ENCODE measurements at places on chromosomes 4 and X. TPM values are rescaled to one million over a fixed set of nuclear protein-coding genes. Genes with fewer than 3 reads are reported as not detected.

- H3K4me3 ChIP-seq = no peak overlapping the region
- H3K4me1 ChIP-seq = no peaks in the 10 kb centered on the region
- H3K36me3 ChIP-seq = no peaks in the 10 kb centered on the region
Observed at GRCh38 chrX:97854086-97854485, 970.4 kb downstream of the RPA4 start.

DNA sequence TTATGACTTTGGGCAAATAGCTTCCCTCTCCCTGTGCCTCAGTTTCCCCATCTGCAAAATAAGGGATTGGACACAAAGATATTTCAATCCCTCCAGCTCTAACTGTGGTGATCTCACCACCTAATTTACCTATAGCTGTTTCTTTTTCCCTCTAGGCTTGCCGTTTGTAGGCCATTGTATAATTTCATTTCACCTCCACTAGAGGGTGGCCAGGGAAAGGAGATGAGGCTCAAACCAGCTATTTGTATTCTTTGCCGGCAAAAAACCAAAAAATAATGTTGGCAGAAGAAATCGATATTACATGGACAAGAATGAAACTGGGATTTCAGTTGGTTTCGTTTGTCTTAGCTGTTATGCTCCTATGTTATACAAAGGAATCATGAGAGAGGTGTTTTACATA lies 36.1 kb upstream of the DOCK11 start:
- H3K4me3 ChIP-seq = no peak overlapping the region
- no peaks in the 10 kb centered on the region for H3K4me1 ChIP-seq
- DNase-seq = no peak
- H3K27me3 ChIP-seq = no peaks in the 10 kb centered on the region
- no peak overlapping the region for H3K27ac ChIP-seq

DNA sequence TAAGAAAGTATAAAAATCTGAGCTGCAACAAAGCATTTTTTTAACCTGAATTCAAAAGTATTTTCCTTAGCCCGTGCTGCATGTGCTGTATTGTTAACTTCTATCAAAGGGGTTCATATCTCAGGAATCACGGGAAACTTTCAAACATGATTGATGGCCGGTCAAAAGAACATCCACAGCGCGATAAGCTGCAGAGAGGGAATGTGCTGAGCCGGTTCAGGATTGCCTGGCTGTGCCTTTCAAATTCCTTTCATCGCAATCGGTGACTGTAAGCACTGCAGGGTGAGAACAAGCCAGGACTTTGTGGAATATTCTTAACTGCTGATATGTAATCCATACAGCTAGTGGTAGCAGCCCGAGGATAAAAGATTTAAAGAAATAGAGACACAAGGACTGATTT lies 210.9 kb upstream of the NOCT start:
- no peak for DNase-seq
- peaks cover 8% of the 10 kb centered on the region for H3K4me1 ChIP-seq
- H3K36me3 ChIP-seq = no peaks in the 10 kb centered on the region

DNA sequence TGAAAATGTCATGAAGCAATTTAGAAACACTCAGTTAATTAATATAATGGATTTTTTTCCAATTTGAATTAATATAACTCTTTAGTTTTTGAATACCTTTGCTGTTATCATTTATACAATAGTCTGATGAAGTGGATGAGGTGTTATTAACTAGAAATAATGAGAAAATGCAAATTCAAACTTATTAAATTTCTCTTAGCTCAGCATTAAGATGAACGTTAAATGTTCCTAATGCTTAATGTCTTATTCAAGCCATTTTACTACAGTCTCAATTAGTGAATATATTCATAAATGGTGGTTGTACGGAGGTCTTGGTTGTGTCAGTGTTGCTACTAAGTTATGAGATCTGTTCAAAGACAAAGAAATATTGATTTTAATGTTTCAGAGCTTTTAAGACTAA lies 186.3 kb downstream of the DTHD1 start:
- H3K4me3 ChIP-seq = no peak overlapping the region
- no peaks in the 10 kb centered on the region for H3K36me3 ChIP-seq
- DNase-seq = no peak
- no peaks in the 10 kb centered on the region for H3K4me1 ChIP-seq
- H3K27me3 ChIP-seq = no peaks in the 10 kb centered on the region
- H3K27ac ChIP-seq = no peak overlapping the region

- H3K4me3 ChIP-seq = no peak within 1 kb of the TSS
- H3K36me3 ChIP-seq = no peaks in the 10 kb centered on the region
- DNase-seq = no peak
- no peak within 1 kb of the TSS for H3K27ac ChIP-seq
Observed at GRCh38 chrX:48761674-48762471, at the start of gene GLOD5. TSS of gene GLOD5 (plus strand) at chrX:48761747. CDS start at chrX:48761791, 44 bp downstream.

DNA sequence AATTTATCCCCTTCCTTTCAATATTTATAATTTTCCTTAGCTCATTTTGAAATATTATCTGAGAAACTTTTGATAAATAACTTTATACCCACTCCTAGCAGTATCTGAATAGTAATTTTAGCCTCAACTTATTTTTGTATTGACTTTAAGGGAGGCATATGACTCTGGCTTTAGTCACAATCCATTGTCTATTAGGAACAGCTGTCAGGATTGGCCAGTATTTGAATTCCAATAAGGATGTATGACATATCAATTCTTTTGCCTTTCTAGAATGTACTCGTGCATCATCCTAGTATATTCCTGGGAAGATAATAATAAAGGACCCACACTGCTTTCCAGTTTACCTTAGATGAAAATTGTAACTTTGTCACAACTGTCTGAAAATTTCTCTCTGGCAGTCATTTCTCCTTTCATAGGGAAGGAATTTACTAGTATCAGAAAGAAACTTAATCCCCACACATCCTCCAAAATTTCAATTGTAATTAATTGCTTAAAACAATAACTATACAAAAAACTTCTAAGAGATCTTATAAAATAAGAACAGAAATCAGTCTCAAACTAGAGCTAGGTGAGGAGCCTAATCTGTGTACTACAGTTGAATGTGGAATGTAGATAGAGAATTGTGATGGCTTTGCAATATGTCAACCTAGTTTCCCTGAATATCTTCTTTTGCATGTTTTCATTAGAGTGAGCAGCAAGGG lies 121.0 kb upstream of the EPHA5 start:
- no peak overlapping the region for H3K4me3 ChIP-seq
- H3K4me1 ChIP-seq = no peaks in the 10 kb centered on the region
- no peak for DNase-seq
- no peak overlapping the region for H3K27ac ChIP-seq
- H3K27me3 ChIP-seq = no peaks in the 10 kb centered on the region

DNA sequence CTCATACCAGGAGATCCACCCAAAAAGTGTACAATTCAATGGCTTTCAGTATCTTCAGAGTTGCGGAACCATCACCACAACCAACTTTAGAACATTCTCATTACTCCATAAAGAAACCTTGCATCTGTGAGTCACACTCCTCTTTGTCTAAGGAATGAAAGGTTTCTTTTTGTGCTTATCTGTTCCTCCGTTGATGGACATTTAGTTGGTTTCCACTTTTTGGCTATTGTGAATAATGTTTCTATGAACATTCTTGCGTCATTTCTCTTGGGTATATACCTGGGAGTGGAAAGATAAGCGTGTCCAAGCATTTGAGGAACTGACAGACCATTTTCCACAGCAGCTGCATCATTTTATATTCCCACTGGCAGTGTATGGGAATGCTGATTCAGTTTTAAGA lies 10.6 kb downstream of the FAM184B start:
- DNase-seq = no peak
- no peaks in the 10 kb centered on the region for H3K36me3 ChIP-seq
- H3K27me3 ChIP-seq = no peaks in the 10 kb centered on the region
- no peaks in the 10 kb centered on the region for H3K4me1 ChIP-seq
- no peak overlapping the region for H3K4me3 ChIP-seq

DNA sequence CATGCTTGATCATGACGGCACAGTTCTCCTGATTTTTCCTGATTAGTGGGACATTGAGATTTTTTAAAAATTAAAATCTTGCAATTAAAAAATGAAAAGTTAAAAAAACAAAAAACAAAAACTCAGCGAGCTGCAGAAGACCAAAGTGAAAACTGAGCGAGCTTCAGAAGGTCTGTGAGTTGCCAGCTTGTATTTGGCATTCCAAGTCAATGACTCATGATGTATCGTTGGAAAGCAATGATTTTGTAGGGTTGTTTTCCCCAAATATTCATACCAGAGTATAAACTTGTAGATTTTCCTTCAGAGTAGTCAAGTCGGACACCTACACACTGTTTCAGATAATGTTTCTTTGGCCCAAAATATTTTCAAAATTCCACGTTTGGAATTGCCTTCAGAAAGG lies 76.9 kb downstream of the LRRC66 start:
- H3K27ac ChIP-seq = no peak overlapping the region
- H3K36me3 ChIP-seq = no peaks in the 10 kb centered on the region
- no peaks in the 10 kb centered on the region for H3K4me1 ChIP-seq
- no peak overlapping the region for H3K4me3 ChIP-seq
- no peak for DNase-seq

GRCh38 chrX:8204169-8204935 lies 33.3 kb upstream of the VCX2 start:
- H3K36me3 ChIP-seq = no peaks in the 10 kb centered on the region
- no peaks in the 10 kb centered on the region for H3K4me1 ChIP-seq
- no peak overlapping the region for H3K4me3 ChIP-seq
- H3K27me3 ChIP-seq = no peaks in the 10 kb centered on the region
- H3K27ac ChIP-seq = no peak overlapping the region

DNA sequence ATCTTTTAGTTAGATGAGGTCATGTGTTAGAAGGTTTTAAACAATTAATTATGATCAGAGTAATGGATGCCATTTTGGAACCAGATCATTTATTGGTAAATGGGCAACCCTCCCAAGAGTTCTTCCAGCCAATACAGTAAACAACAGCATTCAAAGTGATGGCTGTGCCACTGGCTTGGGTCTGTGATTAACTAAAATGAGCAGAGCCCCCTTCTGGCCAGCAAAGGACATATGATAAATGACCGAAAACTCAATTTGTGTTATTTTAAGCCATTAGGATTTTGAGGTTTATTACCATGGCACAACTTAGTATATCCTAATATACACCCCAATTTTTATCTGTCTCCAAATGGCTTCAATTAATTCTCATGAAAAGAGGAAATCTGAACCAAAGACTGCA lies 90.8 kb upstream of the NPFFR2 start:
- no peak overlapping the region for H3K4me3 ChIP-seq
- no peak for DNase-seq
- H3K36me3 ChIP-seq = no peaks in the 10 kb centered on the region
- H3K4me1 ChIP-seq = no peaks in the 10 kb centered on the region
- H3K27ac ChIP-seq = no peak overlapping the region
- no peaks in the 10 kb centered on the region for H3K27me3 ChIP-seq

The RASSF6 gene
- total RNA-seq = not detected

- no peak for DNase-seq
Observed at GRCh38 chr4:182944484-182945213, 27.5 kb upstream of the DCTD start.

GRCh38 chr4:8493484-8493883 lies 52.9 kb downstream of the TRMT44 start:
- no peaks in the 10 kb centered on the region for H3K4me1 ChIP-seq
- no peaks in the 10 kb centered on the region for H3K36me3 ChIP-seq
- no peak overlapping the region for H3K4me3 ChIP-seq

DNA sequence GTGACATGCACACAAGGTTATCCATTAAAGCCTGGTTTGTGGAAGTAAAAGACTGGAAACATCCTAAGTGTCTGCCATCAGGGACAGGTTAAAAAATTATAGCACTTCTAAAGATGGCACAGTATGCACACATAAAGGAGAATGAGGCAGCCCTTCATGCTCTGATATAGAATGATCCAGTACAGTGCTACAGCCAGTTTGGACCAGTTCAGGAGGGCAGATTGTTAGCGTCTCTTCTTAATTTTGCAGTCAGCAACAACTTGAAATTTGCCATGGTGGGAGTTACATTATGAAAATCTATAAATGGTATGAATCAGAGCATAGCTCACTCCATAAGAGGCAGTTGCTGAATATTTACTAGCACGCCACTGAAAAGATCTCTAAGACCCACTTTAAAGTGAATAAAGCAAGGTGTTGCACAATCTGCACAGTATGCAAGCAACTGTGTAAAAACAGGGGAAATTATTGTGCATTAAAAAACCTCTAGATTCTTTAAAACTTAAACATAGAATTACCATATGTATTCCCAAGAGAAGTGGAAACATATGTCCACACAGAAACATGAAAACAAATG lies 20.3 kb upstream of the SOD3 start:
- H3K4me3 ChIP-seq = no peak overlapping the region
- no peaks in the 10 kb centered on the region for H3K36me3 ChIP-seq
- DNase-seq = no peak
- no peaks in the 10 kb centered on the region for H3K4me1 ChIP-seq

DNA sequence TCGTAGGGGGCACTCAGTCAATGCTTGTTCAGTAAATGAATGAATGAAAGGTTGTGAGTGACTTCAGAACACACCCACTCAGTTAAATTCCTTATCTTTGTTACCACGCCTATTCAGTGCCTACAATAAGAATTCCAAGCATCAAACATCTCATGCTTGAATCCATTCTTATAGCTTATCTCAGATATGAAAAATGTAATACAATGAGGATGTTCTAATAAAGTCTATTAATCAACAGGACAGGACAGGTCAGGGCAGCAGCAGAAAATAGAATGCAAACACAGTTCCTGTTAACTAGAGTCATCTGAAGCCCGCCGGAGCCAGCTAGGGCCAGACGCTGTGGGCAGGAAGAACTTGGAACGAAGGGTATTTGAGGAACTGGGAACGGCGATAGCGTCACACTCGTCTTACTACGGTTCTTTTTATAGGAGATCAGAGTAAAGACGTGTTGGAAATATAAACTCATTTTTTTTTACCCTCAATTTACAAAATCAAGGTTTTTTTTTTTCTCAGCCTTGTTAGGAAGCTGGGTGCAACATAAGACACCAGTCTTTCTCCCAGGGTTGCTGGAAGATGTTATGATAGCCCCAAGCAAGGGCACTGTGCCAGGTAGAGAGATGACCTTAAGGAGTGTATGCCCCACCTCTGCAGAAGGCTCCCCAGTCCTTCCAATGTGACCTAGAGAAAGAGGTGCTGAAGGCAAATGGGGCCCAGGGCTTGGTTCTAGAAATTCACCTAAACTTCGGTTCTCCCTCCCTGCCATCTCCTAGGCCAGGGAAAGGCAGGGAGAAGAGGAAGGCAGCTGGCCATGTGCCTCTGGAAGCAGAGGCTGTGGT lies 48.3 kb downstream of the SEL1L3 start:
- DNase-seq = peak; percentile 74
- no peak overlapping the region for H3K4me3 ChIP-seq
- no peak overlapping the region for H3K27ac ChIP-seq
- no peaks in the 10 kb centered on the region for H3K4me1 ChIP-seq
- no peaks in the 10 kb centered on the region for H3K36me3 ChIP-seq
